ENCODE measurements at places on chromosomes 12 and 14. TPM values are rescaled to one million over a fixed set of nuclear protein-coding genes. Genes with fewer than 3 reads are reported as not detected.

DNA sequence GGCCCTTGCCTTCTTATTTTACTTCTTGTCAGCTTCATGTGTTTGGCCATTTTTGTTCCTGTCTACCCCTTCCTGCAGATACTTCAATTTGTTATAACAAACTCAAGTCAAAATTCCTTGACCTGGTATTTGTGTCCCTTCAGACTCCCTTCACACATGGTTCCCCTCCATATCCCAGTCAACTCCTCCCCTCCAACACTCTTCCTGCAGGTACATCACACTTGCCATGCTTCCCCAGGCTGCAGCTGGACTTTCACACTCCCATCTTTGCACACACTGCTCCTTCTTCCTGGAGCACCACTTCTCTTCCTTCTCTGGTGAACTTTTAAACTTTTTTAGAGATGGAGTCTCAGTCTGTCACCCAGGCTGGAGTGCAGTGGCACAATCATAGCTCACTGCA, 18.9 kb upstream of the FIGNL2 start:
- peaks cover 2% of the 10 kb centered on the region for H3K4me1 ChIP-seq
- H3K4me3 ChIP-seq, result no peak overlapping the region
- H3K27me3 ChIP-seq, result peaks cover 33% of the 10 kb centered on the region
- H3K27ac ChIP-seq, result no peak overlapping the region
- H3K36me3 ChIP-seq, result no peaks in the 10 kb centered on the region

CPNE6 gene
- not detected for polyA plus RNA-seq

DNA sequence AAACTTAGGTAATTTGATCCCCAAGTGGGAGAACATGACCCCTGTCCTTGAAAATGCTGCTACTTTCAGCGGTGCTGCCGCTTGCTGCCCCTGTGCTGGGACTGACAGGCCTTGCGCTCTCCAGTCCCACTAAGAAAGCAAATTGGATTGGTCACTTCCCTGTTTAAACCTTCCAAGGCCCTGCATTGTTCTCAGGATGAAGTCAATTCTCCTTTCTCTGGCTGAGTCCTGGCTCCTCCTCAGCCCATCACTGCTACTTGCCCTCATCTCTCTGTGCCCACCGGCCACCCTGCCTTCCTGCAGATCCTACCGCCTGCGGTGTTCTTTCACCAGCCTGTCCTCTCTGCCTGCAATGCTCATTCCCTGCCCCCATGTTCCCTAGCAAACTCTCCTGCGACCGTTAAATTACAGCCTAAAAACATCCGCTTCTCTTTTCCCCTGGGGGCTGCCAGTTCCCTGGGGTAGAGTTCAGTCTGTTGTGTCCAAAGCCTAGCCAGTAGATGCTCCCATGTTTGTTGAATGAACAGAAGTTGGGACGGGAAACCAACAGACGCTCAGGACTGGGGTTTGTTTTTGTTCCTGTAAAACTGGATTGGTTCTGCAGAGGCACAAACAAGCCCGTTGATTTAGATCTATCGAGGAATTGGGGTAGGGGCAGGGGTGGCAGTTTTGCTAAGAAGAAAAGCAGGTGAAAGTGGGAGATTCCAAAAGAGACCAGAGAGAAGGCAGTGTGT, 127.3 kb upstream of the HIF1A start:
- peaks cover 51% of the 10 kb centered on the region for H3K4me1 ChIP-seq
- peak overlapping the region; percentile 24 for H3K27ac ChIP-seq
- no peak for DNase-seq

DNA sequence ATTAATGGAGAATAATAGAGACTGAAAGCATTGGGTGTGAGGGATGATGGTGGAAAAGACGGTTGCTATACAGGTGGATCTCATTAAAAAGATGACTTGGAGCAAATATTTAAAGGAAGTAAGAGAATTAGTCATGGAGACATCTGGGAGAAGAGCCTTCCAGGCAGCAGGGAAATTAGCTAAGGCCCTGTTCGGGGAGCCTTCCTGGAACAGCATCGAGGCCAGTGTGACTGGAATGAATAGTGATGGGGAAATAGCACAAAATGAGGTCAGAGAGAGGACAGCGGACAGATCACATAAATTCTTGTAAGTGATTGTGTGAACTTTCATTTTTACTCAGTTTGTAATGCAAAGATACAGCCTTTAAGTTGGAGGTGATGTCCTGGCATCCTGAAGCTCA, 842.3 kb downstream of the SLC6A15 start:
- DNase-seq, result peak; percentile 51
- H3K27me3 ChIP-seq, result no peaks in the 10 kb centered on the region
- no peaks in the 10 kb centered on the region for H3K4me1 ChIP-seq
- peak overlapping the region; percentile 66 for H3K27ac ChIP-seq

DNA sequence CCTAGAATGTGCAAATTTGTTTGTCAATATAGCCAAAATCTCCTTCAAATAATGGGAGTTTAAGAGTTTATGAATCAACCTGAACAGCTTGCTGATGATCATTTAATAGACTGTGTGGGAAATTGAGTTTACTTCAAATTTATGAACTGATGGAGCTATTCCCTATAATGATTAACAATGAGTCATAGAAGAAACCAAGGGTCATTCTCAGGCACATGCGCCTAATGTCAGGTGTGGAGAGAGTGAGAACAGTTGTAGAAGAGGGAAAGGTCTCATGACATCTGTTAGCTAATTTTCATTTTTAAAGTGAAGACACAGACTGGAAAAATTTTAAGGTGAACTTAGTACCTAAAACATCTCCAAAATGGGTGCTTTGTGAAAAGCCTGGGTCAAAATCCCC, 191.8 kb downstream of the BMP4 start:
- H3K27me3 ChIP-seq, result no peaks in the 10 kb centered on the region
- H3K4me1 ChIP-seq, result no peaks in the 10 kb centered on the region
- no peak overlapping the region for H3K4me3 ChIP-seq
- no peak overlapping the region for H3K27ac ChIP-seq
- no peak for DNase-seq

GRCh38 chr12:94570161-94570560, 80.2 kb downstream of the TMCC3 start:
- no peak overlapping the region for H3K27ac ChIP-seq
- no peak overlapping the region for H3K4me3 ChIP-seq
- H3K27me3 ChIP-seq, result no peaks in the 10 kb centered on the region
- DNase-seq, result peak; percentile 19

DNA sequence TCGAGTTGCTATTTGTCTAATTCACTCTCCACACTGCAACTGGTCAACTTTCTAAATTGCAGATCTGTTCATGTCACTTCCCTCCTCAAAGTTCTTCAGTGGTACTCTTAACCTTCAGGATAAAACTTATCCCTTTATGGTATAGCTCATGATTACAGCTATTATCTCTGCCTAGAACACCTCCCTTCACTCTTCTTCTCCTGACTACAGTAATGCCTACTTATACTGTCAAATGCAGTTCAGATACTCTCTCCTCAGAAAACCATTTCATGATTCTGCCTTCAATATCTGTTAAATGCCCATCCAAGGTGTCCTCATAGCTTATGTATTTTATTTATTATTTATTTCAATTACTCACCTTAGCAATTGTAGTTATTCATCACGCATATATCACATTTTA, 85.5 kb downstream of the FAR2 start:
- no peaks in the 10 kb centered on the region for H3K36me3 ChIP-seq
- H3K27me3 ChIP-seq, result no peaks in the 10 kb centered on the region
- H3K27ac ChIP-seq, result no peak overlapping the region
- H3K4me3 ChIP-seq, result no peak overlapping the region

EXD2 gene
- polyA plus RNA-seq, result 19.8 TPM

- no peak for DNase-seq
- no peaks in the 10 kb centered on the region for H3K36me3 ChIP-seq
- H3K4me1 ChIP-seq, result no peaks in the 10 kb centered on the region
- no peak overlapping the region for H3K27ac ChIP-seq
- H3K4me3 ChIP-seq, result no peak overlapping the region
Measured at GRCh38 chr12:92860521-92860920, 68.6 kb downstream of the EEA1 start.

DNA sequence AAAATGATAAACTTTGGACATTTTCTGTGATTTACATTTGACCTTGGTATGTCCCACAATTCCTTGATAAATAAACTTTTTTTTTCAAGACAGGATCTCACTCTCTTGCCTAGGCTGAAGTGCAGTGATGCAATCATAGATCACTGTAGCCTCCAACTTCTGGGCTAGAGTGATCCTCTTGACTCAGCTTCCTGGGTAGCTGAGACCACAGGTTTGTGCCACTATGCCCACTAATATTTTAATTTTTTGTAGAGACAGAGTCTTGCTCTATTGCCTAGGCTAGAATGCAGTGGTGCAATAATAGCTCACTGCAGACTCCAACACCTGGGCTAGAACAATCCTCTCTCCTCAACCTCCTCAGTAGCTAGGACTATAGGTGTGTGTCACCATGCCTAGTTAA, 79.1 kb upstream of the PTGDR start:
- H3K4me3 ChIP-seq, result no peak overlapping the region
- no peaks in the 10 kb centered on the region for H3K36me3 ChIP-seq

KRT74 gene
- not detected for polyA plus RNA-seq

GRCh38 chr14:90844321-90844720, 28.1 kb upstream of the TTC7B start:
- no peak overlapping the region for H3K4me3 ChIP-seq
- no peak for DNase-seq
- H3K4me1 ChIP-seq, result no peaks in the 10 kb centered on the region

DNA sequence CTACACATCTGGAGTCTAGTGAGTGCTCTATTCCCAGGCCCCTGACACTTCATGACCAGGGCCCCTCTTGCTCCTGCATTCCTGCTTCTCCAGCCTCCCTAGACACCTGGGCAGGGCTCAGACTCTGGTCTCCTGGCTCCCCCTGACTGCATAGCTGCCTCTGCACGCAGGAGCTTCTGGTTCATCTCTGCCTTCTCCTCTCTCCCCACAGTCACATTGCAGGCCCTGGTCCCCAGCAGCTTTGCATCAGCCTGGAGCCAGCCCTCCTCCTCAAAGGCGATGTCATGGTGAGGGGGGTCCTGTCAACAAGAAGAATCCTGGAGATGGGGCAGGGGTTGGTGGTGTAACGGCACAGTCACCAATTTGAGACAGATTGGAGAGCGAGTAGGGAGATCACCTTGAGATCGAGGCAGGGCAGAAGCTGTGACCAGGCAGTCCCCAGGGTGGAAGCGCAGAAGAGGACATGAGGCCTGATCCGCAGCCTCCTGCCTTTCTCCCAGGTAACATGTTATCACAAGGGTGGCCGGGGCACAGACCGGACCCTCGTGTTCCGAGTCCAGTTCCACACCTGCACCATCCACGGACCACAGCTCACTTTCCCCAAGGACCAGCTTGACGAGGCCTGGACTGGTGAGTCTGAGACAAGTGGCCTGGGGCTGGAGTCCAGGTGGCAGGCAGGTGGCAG, 8.1 kb downstream of the TNS2 start:
- no peak overlapping the region for H3K4me3 ChIP-seq
- H3K36me3 ChIP-seq, result peaks cover 50% of the 10 kb centered on the region
- peaks cover 35% of the 10 kb centered on the region for H3K4me1 ChIP-seq
- no peak for DNase-seq

TAS2R14 gene
- polyA plus RNA-seq, result 1.3 TPM

DNA sequence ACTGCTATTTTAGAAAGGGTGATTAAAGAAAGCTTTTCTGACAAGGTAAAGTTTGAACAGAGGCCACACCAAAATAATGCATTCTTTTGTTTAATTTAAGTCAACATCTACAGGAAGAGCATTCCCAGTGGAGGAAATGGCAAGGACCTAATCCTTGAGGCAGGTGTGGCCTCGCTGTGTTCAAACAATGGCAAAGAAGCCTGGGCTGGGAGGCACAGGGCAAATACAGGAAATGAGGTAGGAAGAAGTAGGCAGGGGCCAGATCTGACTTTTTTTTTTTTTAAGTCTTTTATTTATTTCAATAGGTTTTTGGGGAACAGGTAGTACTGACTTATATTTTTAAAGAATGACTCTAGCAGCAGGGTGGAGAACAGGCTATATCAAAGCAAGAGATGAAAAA, 53.5 kb downstream of the ARMH4 start:
- H3K36me3 ChIP-seq, result no peaks in the 10 kb centered on the region
- H3K4me3 ChIP-seq, result no peak overlapping the region
- no peak for DNase-seq
- H3K4me1 ChIP-seq, result peaks cover 8% of the 10 kb centered on the region
- no peak overlapping the region for H3K27ac ChIP-seq

DNA sequence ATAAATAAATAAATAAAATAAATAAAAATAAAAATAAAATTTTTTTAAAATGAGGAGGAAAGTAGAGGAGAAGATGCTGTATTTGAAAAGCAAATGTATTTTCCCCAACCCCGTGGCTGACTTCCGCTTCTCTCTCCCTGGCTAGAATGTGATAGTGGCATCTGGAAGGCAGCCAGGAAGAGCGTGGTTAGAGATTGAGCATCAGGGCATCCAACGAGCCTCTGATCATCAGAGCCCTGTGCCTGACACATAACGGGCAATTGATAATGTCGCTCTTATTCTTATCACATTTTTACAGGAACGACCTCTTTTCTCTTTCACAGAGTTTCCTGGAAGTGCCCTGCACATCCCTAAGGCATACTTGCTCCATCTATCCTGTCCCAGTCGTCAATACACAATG, 496.9 kb upstream of the TMEM132C start:
- no peak overlapping the region for H3K27ac ChIP-seq
- H3K4me3 ChIP-seq, result no peak overlapping the region
- no peaks in the 10 kb centered on the region for H3K4me1 ChIP-seq
- no peak for DNase-seq

B4GALNT3 gene
- not detected for polyA plus RNA-seq

GRCh38 chr12:65918021-65918420, 93.7 kb downstream of the HMGA2 start:
- H3K27ac ChIP-seq, result no peak overlapping the region
- no peak overlapping the region for H3K4me3 ChIP-seq
- no peaks in the 10 kb centered on the region for H3K4me1 ChIP-seq
- H3K27me3 ChIP-seq, result no peaks in the 10 kb centered on the region

- H3K27me3 ChIP-seq, result no peaks in the 10 kb centered on the region
- no peak overlapping the region for H3K27ac ChIP-seq
- H3K4me1 ChIP-seq, result no peaks in the 10 kb centered on the region
Measured at GRCh38 chr12:51188359-51189051, 15.6 kb upstream of the TFCP2 start.

DNA sequence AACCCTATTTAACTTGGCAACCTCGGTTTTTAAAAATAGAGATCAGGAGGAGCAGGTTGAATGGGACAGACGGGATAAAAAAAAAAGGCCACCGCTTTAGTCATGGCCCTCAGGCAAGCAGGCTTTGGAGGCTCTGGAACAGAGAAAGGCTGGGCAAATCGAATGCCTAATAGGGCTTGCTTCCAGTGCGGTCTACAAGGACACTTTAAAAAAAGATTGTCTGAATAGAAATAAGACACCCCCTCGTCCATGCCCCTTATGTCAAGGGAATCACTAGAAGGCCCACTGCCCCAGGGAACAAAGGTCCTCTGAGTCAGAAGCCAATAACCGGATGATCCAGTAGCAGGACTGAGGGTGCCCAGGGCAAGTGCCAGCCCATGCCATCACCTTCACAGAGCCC, 265.8 kb downstream of the CPNE8 start:
- no peaks in the 10 kb centered on the region for H3K4me1 ChIP-seq
- H3K27me3 ChIP-seq, result no peaks in the 10 kb centered on the region
- H3K27ac ChIP-seq, result no peak overlapping the region
- H3K4me3 ChIP-seq, result no peak overlapping the region
- DNase-seq, result no peak
- no peaks in the 10 kb centered on the region for H3K36me3 ChIP-seq
